ENCODE measurements at places on chromosomes 6 and 20.

- no peak for DNase-seq
Observed at GRCh38 chr6:106874481-106874880, 100.0 kb downstream of the CD24 start.

DNA sequence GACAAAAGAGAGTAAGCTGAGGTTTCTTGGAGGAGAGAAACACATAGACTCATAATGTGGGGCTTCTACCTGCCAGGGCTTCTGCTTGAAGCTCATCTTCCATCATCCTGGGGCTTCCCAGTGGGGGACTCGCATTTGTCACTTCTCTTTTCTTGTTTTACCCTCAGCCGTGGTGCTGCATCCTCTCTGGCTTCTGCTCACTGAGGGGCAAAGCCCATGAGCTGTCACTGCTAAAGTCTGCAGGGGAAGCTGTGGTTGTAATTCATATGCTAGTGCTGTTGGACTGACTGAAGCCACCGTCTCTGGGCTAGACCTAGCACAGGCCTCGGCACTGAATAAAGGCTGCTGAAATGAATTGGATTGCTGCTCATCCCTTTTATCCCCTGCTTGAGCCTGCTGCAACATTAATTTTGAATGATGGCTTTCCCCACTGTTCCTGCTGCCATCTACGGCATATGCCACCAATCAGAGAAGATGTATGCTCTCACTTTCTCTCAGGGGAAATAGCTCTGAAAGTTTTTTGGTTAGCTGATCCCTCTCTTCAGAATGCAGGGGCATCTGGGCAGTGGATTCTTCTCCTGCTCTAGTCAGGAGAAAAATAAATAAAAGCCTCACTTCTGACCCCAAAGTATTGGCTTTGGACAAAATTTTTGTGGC, 568.4 kb upstream of the MAP3K7 start:
- DNase-seq = no peak

GRCh38 chr6:16964553-16965499, 137.0 kb upstream of the STMND1 start:
- DNase-seq = peak; percentile 57

DNA sequence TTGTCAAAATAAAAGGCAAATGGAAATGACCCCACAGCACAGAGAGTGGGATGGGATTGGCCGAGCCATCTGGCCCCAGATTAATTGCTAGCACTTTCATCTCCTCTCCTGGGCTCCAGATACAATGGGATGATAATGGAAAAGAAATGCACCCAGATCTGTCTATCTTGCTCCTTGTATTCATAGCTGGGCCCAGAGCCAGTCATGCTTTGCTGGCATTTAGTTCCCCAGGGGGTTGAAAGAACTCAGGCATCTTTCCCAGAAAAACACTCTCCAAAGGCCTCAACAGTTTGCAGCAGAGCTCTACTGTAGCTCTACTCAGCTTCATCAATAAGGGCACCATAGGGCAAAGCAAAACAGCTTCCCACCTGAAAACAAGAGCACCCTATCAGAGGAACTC, 116.0 kb upstream of the FOXA2 start:
- DNase-seq = no peak

DNA sequence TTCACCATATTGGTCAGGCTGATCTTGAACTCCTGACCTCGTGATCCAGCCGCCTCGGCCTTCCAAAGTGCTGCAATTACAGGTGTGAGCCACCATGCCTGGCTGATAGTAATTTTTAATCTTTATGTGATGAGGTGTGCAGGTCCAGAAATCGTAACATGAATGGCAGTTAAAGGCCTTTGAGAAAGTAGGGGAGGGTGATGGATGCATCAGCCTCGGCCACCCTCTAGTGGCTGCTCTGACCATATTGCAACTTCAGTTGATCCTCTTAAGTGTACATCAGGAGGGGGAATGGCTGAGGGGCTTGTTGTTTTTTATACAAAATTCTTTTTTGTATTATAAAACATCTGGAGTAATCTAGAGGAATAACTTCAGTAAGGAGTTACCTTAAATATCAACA, 193.0 kb downstream of the ZFAND3 start:
- DNase-seq = no peak

DNA sequence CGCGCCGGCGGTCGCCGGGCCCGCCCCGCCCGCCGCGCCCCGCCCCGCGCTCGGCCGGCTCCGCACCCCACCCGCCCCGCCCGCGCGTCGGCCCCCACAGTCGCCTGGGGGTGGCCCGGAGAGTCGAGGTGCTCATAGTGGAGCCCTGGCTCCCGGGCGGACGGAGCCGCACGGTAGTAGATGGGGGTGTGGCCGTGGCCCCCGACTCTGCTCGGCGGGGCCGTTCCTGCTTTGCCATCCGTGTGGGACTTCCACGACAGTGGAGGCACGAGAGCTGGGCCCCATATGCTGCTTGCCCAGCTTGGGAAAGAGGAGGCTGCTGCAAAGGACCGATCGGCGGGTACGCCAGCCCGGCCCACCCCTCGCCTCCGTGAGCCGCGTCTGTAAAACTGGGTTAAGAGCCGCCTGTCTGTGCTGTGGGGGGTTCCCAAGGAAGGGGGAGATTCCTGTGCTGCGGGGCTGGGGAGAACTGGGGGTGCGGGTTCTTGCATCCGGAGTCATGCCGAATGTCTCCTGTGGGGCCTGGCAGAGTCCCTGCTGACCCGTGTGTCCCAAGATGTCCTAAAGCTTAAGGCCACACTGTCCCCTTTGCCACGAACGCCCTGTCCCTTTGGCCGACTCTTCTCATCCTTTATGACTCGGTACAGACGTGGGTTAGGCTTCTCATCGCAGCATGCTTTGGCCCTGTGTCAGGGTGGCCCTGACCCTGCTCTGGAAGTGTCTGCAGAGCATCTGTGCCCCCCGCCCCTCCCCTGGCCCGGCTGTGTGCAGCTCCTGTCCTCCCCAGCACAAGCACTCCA, at the start of gene OPRL1:
TSS of gene OPRL1 (plus strand) at position 70 of the 800 bp plus-strand sequence. CDS start 12,639 bp downstream, outside the sequence.
- no peak for DNase-seq

- no peak for DNase-seq
Observed at GRCh38 chr6:116253188-116253504, 729 bp downstream of the TSPYL4 start.

- no peak for DNase-seq
Observed at GRCh38 chr6:110574817-110575216, 98.4 kb upstream of the SLC22A16 start.

DNA sequence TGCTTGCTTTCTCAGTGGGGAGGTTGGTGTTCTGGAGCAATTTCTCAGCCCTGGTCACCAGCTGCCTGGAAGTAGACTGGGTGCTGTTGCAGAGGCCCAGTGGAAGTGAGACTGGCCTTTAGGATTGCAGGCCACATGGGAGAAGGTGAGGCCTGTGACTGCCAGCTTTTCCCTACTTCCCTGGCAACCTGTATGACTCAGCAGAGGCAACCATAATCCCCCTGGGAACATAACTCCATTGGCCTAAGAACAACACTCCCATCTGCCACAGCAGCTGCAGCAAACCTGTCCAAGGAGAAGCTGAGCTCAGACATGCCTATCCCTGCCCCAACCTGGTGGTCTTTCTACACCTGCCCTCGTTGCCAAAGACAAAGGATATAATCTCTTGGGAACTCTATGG, 473.5 kb upstream of the SPTLC3 start:
- no peak for DNase-seq

- no peak for DNase-seq
Observed at GRCh38 chr6:48859562-48860123, 603.4 kb downstream of the MMUT start.

DNA sequence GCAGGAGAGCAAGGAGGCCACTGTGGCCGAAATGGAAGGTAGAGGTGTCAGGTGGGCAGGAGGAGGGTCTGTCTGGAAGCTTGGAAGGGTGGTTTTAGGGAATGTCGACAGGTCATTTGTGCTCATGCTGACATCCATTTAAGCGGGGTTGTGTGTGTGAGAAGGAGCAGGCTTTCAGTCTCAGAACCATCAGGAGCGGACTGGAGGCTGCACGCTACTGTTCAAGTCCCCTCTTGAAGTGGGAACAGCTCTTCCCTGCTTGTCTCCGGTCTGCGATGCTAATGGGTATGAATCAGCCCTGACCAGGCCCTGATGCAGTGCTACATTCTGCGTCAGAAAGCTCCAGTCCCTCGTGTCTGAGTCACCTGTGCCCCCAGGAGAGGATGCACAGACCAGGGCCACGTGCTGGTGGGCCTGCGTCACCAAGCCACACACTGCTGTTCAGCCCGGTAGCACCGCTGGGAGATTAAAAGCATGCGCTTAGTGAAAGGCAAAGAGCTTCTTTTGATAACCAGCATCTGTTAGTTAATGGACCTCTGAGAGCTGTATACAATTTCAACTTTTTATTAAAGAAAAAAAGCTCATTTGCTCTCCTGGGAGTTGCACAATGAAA, 58.0 kb downstream of the APCDD1L start:
- no peak for DNase-seq

DNA sequence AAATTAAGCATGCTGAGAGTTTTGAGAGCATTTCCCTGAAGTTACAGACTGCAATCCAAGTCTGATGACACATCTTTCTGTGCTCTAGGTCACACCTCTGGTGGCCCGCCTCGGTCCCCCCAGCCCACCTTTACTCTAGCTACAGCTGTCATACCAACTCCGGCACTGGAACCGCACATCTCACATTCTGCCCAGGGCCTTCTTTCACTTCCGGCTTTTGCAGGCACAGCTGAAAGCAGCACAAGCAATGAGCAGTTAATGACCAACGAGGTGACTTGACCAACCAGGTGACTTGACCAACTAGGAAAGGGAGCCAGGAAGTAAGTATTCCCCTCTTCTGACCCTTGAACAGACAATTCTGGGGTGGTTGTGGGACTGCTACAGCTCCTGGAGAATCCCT, 88.6 kb upstream of the MOCS1 start:
- DNase-seq = no peak

DNA sequence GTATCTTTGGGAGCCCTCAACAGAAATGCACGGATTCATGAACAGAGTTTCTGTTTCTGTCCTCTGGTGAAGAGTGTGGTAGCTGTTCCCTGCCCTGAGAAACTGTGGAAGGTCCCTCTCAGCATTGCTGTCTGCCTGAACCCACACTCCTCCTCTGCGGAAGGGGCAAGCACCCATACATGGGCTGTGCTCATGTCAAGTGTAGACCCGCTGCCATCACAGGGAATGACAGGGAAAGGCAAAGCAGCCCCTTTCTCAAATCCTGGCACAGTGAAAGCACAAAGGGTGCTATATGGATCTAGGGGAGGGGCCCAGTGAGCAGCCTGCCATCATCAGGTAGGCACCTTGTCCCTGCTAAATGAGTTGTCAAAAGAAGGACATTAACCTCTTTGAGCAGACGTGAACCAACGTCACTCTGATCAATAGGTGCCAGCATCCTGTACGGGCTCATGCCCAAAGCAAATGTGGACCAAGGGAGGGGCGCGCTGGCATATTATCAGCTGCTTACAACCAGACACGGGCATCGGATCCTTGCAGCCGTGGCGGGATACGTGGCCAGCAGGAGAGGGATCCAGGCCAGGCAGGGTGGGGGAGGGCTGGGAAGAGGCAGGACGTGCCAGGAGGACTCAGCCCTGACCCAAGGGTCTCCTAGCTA, 231.2 kb upstream of the PMEPA1 start:
- no peak for DNase-seq

- no peak for DNase-seq
Observed at GRCh38 chr6:19036196-19036555, 649.0 kb downstream of the RNF144B start.

GRCh38 chr6:134719911-134720310, 230.0 kb downstream of the ALDH8A1 start:
- DNase-seq = no peak

DNA sequence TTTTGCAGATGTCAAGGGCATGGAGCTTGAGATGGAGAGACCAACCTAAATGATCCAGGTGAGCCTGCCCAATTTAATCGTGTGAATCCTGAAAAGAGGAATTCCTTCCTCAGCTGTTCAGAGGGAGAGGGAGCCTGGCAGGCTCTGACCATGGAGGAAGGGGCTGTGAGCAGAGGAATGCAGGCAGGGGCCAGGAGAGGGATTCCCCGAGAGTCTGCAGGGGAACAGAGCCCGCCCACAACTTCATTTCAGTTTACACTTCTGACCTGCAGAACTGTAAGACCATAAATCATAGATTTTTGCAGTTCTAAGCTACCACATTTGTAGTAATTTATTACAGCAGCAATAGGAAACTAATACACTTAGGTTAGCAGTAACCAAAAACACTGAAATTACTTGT, 164.1 kb downstream of the TBXT start:
- DNase-seq = no peak

DNA sequence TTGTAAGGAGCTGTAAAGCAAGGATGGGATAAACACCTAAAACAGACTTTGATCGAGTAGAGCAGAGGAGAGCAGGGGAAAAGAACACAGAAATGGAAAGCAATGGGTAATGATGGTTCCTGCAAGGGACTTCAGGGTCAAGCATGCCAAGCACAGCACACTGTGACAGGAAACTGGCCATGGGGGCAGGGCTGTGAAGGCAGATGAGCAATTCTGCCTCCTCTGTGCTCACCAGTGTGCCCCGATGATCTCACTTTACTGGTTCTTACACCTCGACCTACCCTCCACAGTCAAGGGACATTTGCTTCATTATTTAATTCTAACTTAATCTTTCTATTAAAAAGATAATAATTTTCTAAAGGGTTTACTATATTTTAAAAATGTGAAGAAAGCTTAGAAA, 21.6 kb upstream of the MYB start:
- peak; percentile 32 for DNase-seq

DNA sequence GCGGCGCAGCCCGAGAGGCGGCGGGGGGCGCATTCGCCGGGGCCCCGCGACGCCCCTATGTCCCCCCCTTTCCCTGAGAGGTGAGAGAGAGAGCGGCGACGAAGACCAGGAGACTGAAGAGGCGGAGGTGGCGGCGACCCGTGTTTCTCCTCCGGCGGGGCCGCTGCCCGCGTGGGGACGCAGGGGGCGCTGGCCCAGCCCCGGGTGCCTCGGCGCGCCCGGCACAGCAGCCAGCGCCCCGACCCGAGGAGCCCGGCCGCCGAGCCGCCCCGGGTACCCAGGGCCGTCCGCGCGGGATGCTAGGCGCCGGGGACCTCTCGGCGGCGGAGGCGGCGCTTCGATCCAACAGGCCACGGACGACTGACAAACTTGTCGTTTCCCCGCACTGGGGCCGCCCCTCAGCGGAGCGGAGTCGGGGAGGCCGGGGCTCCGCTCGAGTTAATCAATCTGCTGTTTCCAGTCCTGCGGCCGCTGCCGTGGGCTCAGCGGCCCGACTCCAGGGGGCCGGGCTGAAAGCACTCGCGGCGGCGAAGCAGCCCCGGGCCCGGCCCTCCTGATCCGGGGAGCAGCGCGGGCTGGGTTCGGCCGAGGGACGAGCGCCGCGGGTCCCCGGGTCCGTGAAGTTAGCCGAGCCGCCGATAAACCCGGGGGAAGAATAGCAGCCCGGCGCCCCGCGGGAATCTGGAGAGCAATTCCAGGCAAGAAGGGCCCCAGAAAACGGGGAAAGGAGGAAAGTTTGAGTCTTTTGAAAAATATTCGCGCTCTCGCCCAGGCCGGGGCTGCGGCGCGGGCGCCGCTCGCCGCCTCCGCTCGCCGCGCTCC, 631 bp downstream of the MDGA1 start:
- DNase-seq = no peak

Measured in stimulated activated CD4-positive, alpha-beta T cell treated with anti-CD3 and anti-CD28 coated beads, Interleukin-15, amount 100 ng/mL, for 48 hours (primary cell).